CD8-positive, alpha-beta memory T cell (primary cell): ENCODE measurements at places on chromosomes 2 and 18. TPM values are rescaled to one million over a fixed set of nuclear protein-coding genes. Genes with fewer than 3 reads are reported as not detected.
A peak's percentile ranks its signal among the peaks of the same experiment; 100 is the strongest.

DNA sequence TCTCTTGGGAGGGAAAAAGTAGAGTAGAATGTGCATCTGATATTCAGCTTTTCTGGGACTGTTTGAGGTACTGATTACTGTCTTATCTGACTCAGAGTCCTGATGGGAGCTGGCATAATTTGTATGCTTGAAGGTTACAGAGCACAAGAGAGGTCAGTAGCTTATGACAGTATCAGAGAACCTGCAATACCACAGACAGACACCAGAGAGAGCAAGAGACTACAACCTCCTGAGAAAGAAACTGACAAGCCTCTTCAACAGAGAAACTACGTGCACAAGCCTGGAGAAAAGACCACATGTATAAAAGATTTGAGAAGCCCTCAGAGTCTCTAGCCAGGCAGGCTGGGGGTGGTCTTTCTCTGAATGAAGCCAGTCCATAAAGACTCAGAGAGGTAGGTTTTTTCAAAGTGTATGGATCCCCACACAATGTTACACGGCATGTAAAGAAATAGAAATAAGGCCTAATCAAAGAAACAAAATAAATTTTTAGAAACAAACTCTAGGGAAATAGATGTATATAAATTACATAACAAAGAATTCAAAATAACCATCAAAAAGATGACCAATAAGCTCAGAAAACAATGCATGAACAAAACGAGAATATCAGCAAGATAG lies 568.3 kb downstream of the LRRTM4 start:
- no peak overlapping the region for H3K4me3 ChIP-seq
- DNase-seq = no peak
- no peaks in the 10 kb centered on the region for H3K27me3 ChIP-seq
- H3K4me1 ChIP-seq = no peaks in the 10 kb centered on the region

GRCh38 chr18:73038336-73038735 lies 170.5 kb upstream of the NETO1 start:
- H3K4me1 ChIP-seq = no peaks in the 10 kb centered on the region
- DNase-seq = no peak
- H3K36me3 ChIP-seq = no peaks in the 10 kb centered on the region
- H3K27me3 ChIP-seq = no peaks in the 10 kb centered on the region
- no peak overlapping the region for H3K4me3 ChIP-seq

- H3K36me3 ChIP-seq = peaks cover 4% of the 10 kb centered on the region
- no peak overlapping the region for H3K4me3 ChIP-seq
- no peaks in the 10 kb centered on the region for H3K27me3 ChIP-seq
- peaks cover 89% of the 10 kb centered on the region for H3K4me1 ChIP-seq
Measured at GRCh38 chr18:77057006-77057395, 75.6 kb downstream of the MBP start.

DNA sequence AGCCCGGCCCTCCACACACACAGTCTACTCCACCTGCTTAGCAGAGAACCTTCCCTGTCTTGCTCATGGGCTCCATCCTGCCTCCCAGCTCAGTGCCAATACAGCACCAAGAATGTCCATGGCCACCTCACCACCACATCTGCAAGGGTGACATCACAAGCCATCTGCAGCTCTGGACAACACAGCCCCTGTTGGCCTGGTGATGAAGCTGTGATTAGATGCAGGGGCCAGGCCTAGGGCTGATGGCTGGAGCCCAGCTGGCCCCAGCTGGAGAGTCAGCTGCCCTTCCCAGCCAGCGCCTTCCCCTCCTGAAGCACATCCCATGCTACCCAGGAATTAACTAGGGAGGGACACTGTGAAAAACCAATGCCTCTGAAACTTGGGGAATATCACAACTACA lies 91.1 kb downstream of the TTC32 start:
- H3K27me3 ChIP-seq = no peaks in the 10 kb centered on the region
- H3K27ac ChIP-seq = no peak overlapping the region
- no peak for DNase-seq

DNA sequence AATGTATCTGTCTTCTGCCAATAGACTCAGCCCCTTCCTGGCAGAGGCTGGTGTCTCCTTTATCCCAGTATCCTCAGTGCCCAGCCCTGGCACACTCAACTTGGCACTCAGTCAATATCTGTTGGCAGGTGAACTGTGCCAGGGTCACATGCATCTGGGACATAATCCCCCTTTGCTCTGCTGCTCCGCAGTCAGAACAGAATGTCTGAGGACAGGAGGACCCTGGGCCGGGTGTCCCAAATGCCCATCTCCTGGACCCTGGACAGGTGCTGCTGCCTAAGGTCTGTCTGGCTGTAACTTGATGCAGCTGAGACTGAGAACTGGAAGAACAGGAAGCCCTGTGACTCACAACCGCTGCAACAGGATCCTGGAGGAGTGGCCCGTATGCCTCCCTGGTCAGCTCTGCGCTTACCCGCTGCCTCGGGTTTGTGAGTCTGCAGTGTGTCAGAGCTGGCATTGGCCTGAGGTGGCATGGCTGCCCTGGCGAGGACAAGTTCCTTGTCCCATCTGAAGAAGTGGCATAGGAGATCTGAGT lies 11.4 kb downstream of the HK2 start:
- H3K36me3 ChIP-seq = no peaks in the 10 kb centered on the region
- no peak for DNase-seq
- H3K27ac ChIP-seq = no peak overlapping the region
- peaks cover 97% of the 10 kb centered on the region for H3K4me1 ChIP-seq
- H3K4me3 ChIP-seq = peak overlapping the region; percentile 24
- H3K27me3 ChIP-seq = no peaks in the 10 kb centered on the region

GRCh38 chr2:60500861-60501260 lies 52.6 kb downstream of the BCL11A start:
- H3K36me3 ChIP-seq = no peaks in the 10 kb centered on the region
- H3K4me3 ChIP-seq = no peak overlapping the region
- no peak for DNase-seq
- no peaks in the 10 kb centered on the region for H3K4me1 ChIP-seq

DNA sequence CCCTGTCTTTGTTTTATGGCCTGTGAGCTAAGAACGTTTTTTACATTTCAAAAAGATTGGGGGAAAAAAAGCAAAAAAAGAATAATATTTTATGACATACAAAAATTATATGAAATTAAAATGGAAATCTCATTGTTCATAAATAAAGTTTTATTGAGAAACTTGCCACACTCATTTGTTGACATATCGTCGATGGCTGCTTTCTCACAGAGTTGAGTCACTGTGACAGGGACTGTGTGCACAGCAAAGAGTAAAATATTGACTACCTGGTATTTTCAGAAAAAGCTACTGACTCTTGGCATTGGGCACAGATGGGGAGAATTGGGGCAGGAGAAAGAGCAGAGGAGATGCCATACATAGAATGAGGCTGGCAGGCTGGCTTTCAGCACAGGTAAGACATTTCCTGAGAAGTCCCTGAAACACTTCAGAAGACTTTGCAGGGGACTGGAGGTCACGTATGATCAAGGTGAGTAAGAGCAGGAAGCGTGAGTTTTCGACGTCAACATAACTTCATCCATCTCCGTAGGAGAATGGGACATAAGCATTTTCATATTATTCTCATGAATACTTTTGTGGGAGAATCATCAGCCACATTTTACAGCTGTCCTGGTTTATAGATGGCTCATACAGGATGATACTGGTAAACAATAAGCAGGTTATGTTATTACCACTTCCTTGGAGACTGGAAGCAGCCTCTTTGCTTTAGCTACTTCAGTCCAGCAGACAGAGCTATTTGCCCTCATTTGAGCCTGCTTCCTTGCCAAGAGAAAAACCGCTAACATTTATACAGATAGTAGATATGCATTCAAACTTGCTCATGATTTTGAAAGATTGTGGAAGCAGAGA lies 32.5 kb upstream of the PUM2 start:
- no peak overlapping the region for H3K4me3 ChIP-seq
- no peaks in the 10 kb centered on the region for H3K27me3 ChIP-seq
- no peak for DNase-seq
- no peaks in the 10 kb centered on the region for H3K4me1 ChIP-seq
- no peak overlapping the region for H3K27ac ChIP-seq

DNA sequence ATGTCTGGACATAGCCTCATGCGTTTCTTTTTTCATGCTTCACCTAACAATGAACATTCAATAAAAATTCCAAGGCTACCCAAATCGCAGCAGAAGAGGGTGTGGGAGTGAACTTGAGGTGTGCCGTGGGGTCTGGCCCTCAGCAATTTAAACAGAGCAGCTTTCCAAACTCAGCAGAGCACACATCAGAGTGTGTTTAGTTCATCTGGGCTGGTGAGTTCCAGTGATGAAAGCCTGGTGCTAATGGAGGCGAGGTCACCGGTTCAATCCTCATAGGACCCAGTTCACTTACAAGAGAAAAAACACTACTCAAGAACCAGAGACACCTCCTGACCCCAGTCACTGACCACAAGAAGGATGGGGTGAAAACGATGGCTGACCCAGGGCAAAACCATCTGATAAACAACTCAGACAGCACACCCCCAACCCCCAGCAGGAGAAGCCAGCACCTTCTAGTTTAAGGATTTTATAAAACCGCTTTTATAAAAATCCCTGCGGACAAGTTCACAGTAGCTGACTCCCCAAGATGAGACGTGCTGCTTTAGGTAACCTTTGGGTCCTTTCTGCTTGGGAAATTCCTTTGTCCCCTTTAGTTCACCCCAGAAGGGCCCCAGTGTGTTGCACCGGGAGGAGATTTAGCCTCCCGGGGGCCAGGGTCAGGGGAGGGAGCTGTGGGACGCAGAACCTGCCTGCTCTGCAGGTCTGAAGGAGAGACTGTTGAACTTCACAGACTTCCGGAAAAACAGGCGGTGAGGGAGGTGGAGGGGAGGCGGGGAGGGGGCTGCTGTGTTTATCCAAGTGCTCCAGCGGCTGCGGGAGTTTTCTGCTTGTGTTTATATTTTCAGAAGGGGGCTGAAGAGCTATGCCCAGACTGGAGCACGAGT lies 152.7 kb upstream of the SOX11 start:
- H3K4me3 ChIP-seq = no peak overlapping the region
- no peaks in the 10 kb centered on the region for H3K4me1 ChIP-seq
- H3K27me3 ChIP-seq = no peaks in the 10 kb centered on the region
- DNase-seq = no peak
- H3K36me3 ChIP-seq = no peaks in the 10 kb centered on the region

- no peaks in the 10 kb centered on the region for H3K36me3 ChIP-seq
- DNase-seq = no peak
- no peak overlapping the region for H3K4me3 ChIP-seq
- H3K4me1 ChIP-seq = no peaks in the 10 kb centered on the region
- H3K27ac ChIP-seq = no peak overlapping the region
- H3K27me3 ChIP-seq = no peaks in the 10 kb centered on the region
Measured at GRCh38 chr2:143841935-143842334, 678.0 kb downstream of the ZEB2 start.

- no peak for DNase-seq
- no peaks in the 10 kb centered on the region for H3K4me1 ChIP-seq
- no peaks in the 10 kb centered on the region for H3K27me3 ChIP-seq
- no peaks in the 10 kb centered on the region for H3K36me3 ChIP-seq
- no peak overlapping the region for H3K4me3 ChIP-seq
Measured at GRCh38 chr2:120690521-120690920, 45.1 kb upstream of the GLI2 start.

DNA sequence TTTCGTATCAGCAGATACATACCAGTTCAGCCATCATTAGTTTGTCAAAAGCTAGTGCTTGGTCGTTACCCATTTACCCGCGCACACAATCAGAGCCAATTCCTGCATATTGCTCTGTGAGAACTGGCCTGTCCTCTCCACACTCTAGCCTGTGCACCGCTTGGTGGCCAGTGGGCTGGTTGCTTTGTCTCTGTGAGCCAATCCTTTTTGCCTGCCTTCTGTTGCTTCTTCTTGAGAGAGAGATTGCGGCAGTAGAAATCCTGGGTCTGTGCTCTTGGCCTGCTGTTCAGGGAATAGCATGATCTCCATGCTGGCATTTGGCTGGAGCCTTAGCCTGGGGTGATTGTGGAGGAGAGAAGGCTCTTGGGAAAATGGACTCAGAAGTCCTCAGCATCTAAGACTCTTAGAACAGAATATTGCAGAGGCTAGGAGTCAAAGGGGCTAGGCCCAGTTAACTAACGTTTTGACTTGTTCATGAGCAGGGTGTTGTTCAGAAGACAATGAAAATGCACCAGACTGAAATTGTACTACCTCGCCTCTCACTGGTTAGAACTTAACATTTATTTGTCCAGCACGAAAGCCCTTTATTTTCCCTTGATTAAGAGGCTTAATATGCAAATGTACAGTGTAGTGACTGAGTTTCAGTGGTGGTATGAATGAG lies 37.1 kb downstream of the MAP4K4 start:
- H3K4me1 ChIP-seq = peaks cover 69% of the 10 kb centered on the region
- H3K27me3 ChIP-seq = no peaks in the 10 kb centered on the region
- H3K36me3 ChIP-seq = no peaks in the 10 kb centered on the region

- no peak for DNase-seq
- peaks cover 20% of the 10 kb centered on the region for H3K27me3 ChIP-seq
Measured at GRCh38 chr2:160061944-160062291, 497 bp downstream of the PLA2R1 start.

- no peak overlapping the region for H3K27ac ChIP-seq
- H3K4me3 ChIP-seq = no peak overlapping the region
- DNase-seq = no peak
- no peaks in the 10 kb centered on the region for H3K27me3 ChIP-seq
Measured at GRCh38 chr18:45267622-45268021, 347.7 kb upstream of the SLC14A2 start.

- no peak overlapping the region for H3K27ac ChIP-seq
- H3K4me1 ChIP-seq = no peaks in the 10 kb centered on the region
Measured at GRCh38 chr18:22276334-22276713, 106.9 kb downstream of the GATA6 start.

DNA sequence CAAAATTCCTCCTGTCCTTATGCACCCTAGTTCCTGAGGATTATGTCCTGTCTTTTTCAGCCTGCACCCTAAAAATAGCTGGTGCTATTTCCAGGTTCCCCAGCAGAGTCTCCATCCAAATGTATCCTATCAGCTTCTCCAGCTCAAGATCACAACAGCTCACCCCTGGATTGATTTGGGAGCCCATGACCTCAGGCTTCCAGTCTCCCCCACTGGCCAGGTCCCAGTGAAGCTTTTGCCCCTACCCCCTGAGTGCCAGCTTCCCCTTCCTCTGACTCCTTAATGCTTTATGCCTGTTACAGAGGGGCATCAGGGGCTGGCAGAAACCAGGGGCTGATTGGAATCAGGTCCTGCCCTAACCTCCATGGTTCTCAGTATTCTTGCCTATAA lies 76.9 kb upstream of the DAPL1 start:
- H3K4me1 ChIP-seq = no peaks in the 10 kb centered on the region
- no peak overlapping the region for H3K27ac ChIP-seq
- no peaks in the 10 kb centered on the region for H3K27me3 ChIP-seq

GRCh38 chr2:238129166-238130010 lies 9.1 kb upstream of the KLHL30 start:
- no peak for DNase-seq
- no peak overlapping the region for H3K27ac ChIP-seq
- H3K36me3 ChIP-seq = no peaks in the 10 kb centered on the region
- H3K4me1 ChIP-seq = no peaks in the 10 kb centered on the region

DNA sequence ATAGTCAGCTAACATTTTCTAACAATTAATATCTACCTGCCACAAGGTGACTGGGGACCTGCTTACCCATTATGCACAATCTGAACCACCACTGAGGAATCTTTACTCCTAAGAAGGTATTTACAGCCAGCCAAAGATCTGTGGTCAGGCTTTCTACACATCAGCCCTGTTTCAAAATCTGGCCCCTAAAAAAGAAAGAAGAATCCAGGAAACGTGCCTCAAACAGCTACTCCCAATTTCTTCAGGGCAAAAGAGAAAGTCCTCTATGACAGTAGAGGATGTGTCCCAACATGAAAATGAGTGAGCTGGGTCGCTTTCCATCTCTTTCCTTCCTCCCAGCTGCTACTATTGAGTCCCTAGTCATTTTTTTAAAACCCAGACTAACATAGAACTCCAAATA lies 79.5 kb downstream of the EPB41L3 start:
- H3K27me3 ChIP-seq = no peaks in the 10 kb centered on the region
- DNase-seq = no peak
- H3K36me3 ChIP-seq = no peaks in the 10 kb centered on the region
- no peak overlapping the region for H3K27ac ChIP-seq
- H3K4me3 ChIP-seq = no peak overlapping the region
- no peaks in the 10 kb centered on the region for H3K4me1 ChIP-seq

Gene COLEC12
- total RNA-seq = 0.04 TPM

Gene GPBAR1
- total RNA-seq = 0.51 TPM

Gene AKAIN1
- total RNA-seq = not detected

Gene PJVK
- 1.5 TPM for total RNA-seq
